ENCODE measurements at places on chromosomes 4 and X.

GRCh38 chr4:6991771-6992557 lies 51.2 kb upstream of the TADA2B start:
- no peak for DNase-seq

- no peak for DNase-seq
Observed at GRCh38 chr4:183335369-183335940, 13.2 kb upstream of the CLDN24 start.

DNA sequence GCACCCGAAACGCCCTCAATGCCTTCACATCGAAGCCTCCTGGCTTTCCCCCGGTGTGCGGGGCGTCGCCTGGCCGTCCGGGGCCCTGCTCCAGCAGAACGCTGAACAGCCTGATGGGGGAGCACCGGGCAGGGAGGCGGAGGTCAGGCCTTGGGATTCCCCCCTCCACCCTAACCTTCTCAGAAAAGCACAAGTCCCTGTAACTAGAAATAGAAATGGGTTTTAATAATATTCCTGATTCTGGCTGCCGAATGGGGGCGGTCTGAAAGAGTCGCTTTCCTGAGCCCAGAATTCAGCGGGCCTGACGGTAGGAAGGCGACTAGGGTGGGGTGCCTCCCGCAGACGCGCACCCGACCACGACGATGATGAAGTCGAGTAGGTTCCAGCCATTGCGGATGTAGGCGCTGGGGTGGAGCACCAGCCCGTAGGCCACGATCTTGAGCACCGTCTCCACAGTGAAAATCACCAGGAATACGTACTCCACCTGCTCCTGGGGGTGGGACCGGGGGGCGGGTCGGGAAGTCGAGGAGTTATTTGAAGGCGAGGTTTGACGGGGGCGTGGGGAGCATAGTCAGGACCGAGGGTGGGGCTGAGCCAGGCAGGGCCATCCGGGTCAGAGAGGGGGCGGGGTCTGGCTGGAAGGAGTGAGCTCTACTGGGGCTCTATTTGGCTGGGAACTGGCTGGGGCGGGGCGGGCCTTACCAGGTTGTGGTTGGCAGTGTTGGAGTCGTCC lies 2.5 kb downstream of the CACNA1F start:
- no peak for DNase-seq

- DNase-seq: no peak
Observed at GRCh38 chrX:16834806-16835205, 35.4 kb downstream of the RBBP7 start.

DNA sequence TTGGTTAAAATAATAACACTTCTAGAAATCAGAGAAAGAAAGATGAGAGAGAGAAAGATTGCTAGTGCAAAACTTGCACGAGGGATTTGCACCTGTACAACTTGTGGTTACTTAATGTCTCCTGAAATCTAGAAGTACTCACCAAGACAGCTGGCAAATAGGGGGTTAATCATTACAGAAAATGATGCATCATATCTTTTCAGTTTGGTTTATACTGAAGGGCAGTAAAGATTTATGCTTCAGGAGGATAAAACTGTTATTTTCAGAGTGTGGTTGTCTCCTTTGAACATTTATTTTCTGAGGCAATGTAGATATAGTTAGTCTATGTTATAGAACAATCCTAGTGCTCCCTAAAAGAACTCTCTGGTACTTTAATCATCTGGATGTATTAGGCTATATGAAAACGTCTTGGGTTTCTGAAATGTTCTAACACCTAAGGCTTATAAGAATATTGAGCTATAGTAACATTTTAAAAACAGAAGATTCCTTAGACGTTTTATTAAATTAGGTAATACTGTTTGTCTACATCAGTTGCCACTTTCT lies 13.3 kb downstream of the ATOH1 start:
- DNase-seq: no peak

- DNase-seq: no peak
Observed at GRCh38 chr4:122003335-122003734, 51.5 kb upstream of the TRPC3 start.

GRCh38 chr4:183409483-183409882 lies 35.0 kb upstream of the CDKN2AIP start:
- DNase-seq: no peak

DNA sequence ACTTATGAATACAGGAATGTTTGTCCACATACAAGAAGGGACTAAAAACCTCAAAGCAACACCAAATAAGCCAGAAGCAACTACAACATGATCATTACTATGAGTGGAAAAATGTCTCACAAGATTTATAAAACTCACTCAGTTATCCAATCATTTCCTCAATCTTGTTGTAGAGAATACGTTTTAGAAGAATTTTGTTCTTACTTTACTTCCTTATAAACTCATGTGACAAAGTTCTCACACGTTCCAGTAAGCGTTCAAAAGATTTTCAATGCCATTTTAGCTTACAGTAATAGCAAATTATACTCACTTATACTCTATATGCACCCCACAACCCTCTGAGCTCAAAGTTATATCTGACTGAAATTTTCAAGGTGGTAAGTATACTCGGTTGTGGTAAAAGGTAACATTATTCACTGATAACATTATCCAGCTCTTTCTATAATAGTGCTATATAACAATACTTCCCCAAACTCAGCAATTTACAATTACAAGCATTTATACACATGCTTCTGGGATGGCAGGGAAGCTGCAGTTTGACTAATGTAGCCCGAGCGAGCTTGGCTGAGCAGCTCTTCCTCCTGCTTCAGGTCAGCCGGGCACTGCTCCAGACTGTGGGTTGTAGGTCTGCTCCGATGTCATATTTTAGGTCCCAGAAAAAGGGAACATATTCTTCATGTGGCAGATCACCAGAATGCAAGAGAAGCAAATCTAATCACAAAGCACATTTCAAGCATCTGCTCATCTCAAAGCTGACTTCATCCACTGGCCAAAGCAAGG lies 226.3 kb downstream of the RCHY1 start:
- no peak for DNase-seq

GRCh38 chr4:97987019-97987648 lies 156.1 kb downstream of the STPG2 start:
- DNase-seq: no peak

- no peak for DNase-seq
Observed at GRCh38 chrX:65866773-65867172, 173.1 kb downstream of the VSIG4 start.

DNA sequence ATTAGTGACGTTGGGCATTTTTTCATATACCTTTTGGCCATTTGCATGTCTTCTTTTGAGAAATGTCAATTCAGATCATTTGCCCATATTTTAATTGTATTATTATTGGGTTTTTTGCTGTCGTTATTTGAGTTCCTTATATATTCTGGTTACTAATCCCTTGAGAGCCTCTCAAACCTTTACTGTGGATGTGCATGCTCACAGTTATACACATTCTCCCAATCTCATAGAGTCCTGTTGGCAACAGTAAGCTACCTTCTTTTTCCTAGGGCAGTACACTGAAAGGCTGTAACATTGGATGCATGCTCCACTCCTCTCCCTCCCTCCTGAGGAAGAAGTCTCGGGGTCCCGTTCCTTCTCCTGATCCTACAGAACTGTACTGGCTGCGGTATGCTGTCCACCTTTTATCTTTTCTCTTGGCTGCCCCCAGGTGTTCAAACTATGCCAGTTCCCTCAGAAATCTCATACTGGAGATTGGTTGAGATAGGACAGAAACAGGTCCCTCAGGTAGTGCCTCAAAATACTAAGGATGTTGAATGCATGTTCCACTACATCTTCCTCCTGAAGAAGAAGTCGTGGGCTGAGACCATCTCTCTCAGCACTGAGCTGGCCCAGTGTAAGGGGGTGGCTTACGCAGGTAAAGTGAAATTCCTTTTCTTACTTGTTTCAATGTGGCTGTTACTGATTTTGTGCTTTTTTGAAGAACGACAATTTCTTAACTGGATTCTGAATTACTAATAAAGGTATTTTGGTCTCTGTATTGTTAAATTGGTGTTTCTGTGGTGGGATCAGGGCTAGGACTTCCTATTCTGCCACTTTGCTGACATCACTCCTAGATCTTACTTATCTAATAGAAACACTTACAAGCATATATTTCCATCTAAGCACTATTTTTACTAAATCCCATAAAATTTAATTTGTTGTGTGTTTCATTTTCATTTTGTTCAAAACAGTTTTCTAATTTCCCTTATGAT lies 145.4 kb upstream of the HUWE1 start:
- DNase-seq: no peak
